ENCODE measurements at places on chromosomes 12 and 14. TPM values are rescaled to one million over a fixed set of nuclear protein-coding genes. Genes with fewer than 3 reads are reported as not detected.

The C3AR1 gene
- not detected for total RNA-seq

The PPP2R5C gene
- 99.8 TPM for total RNA-seq

The CCDC196 gene
- not detected for total RNA-seq

The PTPN6 gene
- 15.6 TPM for total RNA-seq

The NRIP2 gene
- 1.2 TPM for total RNA-seq

- H3K4me3 ChIP-seq = peak overlapping the region; percentile 86
- no peaks in the 10 kb centered on the region for H3K27me3 ChIP-seq
- H3K36me3 ChIP-seq = peaks cover 18% of the 10 kb centered on the region
- peak overlapping the region; percentile 98 for H3K27ac ChIP-seq
Measured at GRCh38 chr12:9646794-9647781, 22.4 kb upstream of the CLEC2D start.

DNA sequence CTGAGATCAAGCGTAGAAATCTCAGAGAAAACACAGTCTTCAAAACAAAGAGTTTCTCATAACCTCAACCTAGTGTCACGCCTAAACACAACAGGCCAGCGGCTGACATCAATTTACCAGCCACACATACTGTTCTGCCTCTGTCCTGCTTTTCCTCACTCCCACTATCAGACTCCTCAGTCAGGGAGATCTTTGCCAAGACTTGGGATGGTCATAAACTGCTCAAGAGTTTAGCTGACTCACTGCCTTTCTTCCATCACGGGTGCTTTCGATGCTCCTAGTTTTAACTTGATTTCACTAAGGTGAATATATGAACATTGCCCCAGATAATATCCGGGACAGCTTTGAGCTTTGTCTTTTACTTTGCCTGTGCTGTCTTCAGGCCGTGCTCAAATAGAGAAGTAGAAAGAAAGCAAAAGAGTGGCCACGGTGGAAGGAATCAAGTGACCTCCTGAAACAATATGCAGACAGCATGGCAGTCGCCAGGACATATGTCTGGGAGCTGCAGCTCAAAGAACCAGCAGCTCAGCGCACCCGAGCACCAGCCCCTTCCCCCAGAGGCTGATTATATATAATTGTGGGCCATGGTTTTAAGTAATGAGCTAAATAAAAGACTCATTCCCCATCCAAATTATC, 12.1 kb downstream of the MDM1 start:
- no peak overlapping the region for H3K27ac ChIP-seq
- H3K4me3 ChIP-seq = no peak overlapping the region
- no peaks in the 10 kb centered on the region for H3K27me3 ChIP-seq
- no peak for DNase-seq

The MIP gene
- not detected for total RNA-seq

- no peak overlapping the region for H3K27ac ChIP-seq
- H3K4me1 ChIP-seq = peaks cover 17% of the 10 kb centered on the region
Measured at GRCh38 chr14:101068313-101069227, 165.0 kb upstream of the RTL1 start.

- H3K4me1 ChIP-seq = peaks cover 27% of the 10 kb centered on the region
- no peak overlapping the region for H3K27ac ChIP-seq
- no peak for DNase-seq
- no peaks in the 10 kb centered on the region for H3K27me3 ChIP-seq
Measured at GRCh38 chr14:68343534-68344118, 449.2 kb downstream of the ZFP36L1 start.

The PLEKHD1 gene
- total RNA-seq = 0.48 TPM

- no peak for DNase-seq
- H3K4me3 ChIP-seq = no peak overlapping the region
- H3K36me3 ChIP-seq = no peaks in the 10 kb centered on the region
- H3K27ac ChIP-seq = no peak overlapping the region
- H3K4me1 ChIP-seq = no peaks in the 10 kb centered on the region
- H3K27me3 ChIP-seq = peaks cover 3% of the 10 kb centered on the region
Measured at GRCh38 chr12:30573145-30573544, 122.5 kb downstream of the IPO8 start.

DNA sequence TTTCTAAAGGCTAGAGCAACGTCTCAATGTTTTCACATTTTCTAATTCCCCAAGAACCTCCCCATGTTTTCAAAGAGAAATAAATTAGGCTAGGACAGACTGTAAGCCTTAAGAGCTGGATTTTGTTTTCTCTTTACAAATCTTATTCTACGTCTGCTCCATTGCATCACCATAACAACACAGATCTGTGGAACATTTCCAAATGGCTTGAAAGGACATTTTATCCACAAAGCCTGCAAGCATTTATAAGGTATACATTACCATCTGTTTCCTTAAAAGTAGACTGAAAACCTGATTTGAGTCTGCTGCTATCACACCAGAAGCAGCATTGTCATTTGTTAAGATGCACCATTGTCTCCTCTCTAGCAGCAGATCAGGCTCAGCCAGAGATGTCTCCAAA, 115.3 kb upstream of the PLEKHA5 start:
- no peaks in the 10 kb centered on the region for H3K36me3 ChIP-seq
- no peak for DNase-seq
- H3K4me1 ChIP-seq = no peaks in the 10 kb centered on the region
- no peak overlapping the region for H3K4me3 ChIP-seq
- no peak overlapping the region for H3K27ac ChIP-seq

DNA sequence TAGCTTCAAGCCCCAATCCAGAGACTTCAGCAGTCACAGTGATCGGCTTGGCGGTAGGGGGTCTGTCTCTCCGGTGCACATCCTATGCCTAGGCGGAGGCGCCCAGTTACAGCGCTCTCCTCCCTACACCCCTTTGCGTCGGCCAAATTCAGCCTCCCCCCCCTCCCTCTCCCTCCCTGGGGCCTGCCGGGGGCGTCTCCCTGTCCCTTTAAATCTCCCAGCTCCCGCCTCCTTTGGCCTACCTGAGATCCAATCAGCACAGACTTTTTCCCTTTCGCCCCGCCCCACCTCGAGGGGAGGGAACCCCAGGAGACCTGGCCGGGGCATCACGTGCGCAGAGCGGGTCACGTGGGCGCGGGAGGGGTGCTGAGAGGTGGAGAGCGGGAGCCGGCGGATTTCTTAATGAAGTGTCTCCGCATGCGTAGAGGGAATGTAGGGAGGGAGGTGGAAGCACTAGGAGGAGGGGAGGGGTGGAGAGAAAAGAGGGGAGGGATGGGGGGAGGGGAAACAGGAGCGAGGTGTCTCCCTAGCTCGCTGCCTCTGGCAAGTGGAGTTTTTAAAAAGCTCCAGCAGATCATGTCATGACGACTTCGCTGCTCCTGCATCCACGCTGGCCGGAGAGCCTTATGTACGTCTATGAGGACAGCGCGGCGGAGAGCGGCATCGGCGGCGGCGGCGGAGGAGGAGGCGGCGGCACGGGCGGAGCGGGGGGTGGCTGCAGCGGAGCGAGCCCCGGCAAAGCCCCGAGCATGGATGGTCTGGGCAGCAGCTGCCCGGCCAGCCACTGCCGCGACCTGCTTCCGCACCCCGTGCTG, at the start of gene HOXC13:
TSS of gene HOXC13 (plus strand) at position 506 of the 815 bp plus-strand sequence. CDS start at position 582, 76 bp downstream.
- H3K27me3 ChIP-seq = peaks cover 97% of the 10 kb centered on the region
- peaks cover 5% of the 10 kb centered on the region for H3K36me3 ChIP-seq
- no peak within 1 kb of the TSS for H3K27ac ChIP-seq
- peaks cover 8% of the 10 kb centered on the region for H3K4me1 ChIP-seq

DNA sequence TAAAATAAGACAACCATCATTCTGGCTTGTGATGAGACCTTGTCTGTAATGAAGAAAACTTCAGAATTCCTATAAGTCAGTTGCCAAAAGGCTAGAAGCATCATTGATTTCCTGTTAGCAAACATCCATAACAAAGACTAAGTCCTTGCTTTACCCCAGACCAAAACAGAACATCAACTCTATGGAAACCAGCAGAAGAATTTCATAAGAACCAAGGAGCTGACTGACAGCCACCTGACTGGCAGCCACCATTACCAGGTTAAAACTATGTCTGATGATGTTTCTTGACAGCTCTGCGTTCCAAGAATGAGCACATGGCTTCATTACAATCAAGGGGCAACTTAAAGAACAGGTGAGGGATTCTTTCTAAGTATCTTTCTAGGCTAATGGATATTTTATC, 29.3 kb downstream of the HECTD4 start:
- DNase-seq = no peak
- no peaks in the 10 kb centered on the region for H3K36me3 ChIP-seq
- H3K27ac ChIP-seq = peak overlapping the region; percentile 66
- no peak overlapping the region for H3K4me3 ChIP-seq

- no peaks in the 10 kb centered on the region for H3K36me3 ChIP-seq
- DNase-seq = no peak
- no peaks in the 10 kb centered on the region for H3K27me3 ChIP-seq
- H3K4me1 ChIP-seq = peaks cover 5% of the 10 kb centered on the region
Measured at GRCh38 chr12:85076688-85077430, 40.7 kb downstream of the LRRIQ1 start.

The CRACR2A gene
- 1.9 TPM for total RNA-seq

DNA sequence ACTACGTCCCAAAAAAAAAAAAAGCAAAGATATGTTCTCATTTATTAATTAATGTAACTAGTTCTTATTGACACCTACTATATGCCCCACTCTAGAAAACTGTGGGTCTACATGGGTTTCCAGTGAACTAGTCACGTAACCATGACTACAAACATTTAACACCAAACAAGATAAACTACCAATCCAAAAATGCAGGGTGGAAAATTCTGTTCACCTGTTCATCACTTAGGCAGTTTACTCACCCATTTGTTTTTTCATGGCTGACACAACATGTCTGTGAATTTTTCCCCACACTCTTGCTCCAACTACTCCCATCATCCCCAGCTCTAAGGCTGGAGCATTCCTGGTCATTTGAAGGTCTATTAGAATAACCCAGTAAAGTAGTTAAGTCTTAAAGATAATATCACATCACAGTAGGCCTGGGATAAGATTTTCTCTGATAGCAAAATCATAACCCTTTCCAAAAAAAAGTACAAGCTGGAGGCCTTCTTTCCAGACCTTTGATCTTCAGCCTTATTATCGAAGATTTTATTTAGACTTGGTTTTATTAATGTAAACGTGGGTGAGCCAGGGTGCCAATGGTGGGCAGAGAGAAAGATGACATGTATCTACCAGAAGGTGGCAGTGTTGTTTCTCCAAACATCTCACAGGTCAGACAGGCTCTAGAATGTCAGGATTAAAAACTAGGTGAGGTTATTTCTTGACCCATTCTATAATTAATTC, 61.6 kb upstream of the DAAM1 start:
- DNase-seq = no peak
- H3K4me3 ChIP-seq = no peak overlapping the region
- H3K27ac ChIP-seq = no peak overlapping the region
- H3K4me1 ChIP-seq = peaks cover 14% of the 10 kb centered on the region
- H3K27me3 ChIP-seq = no peaks in the 10 kb centered on the region
- no peaks in the 10 kb centered on the region for H3K36me3 ChIP-seq

GRCh38 chr14:55382483-55382882, 29.1 kb downstream of the ATG14 start:
- H3K4me1 ChIP-seq = no peaks in the 10 kb centered on the region
- H3K36me3 ChIP-seq = peaks cover 27% of the 10 kb centered on the region
- H3K27ac ChIP-seq = no peak overlapping the region

- H3K4me1 ChIP-seq = peaks cover 52% of the 10 kb centered on the region
- H3K36me3 ChIP-seq = peaks cover 11% of the 10 kb centered on the region
- peak within 1 kb of the TSS; percentile 93 for H3K4me3 ChIP-seq
- H3K27ac ChIP-seq = peak within 1 kb of the TSS; percentile 94
Measured at GRCh38 chr14:58637391-58638230, at the start of gene DACT1. DACT1 (plus strand) TSS chr14:58637962; CDS start chr14:58638203, 241 bp downstream.

GRCh38 chr14:73731111-73731510, 16.9 kb upstream of the PNMA1 start:
- no peak overlapping the region for H3K27ac ChIP-seq
- H3K4me3 ChIP-seq = no peak overlapping the region
- peaks cover 12% of the 10 kb centered on the region for H3K4me1 ChIP-seq
- H3K36me3 ChIP-seq = peaks cover 24% of the 10 kb centered on the region

- no peak overlapping the region for H3K27ac ChIP-seq
- peaks cover 77% of the 10 kb centered on the region for H3K36me3 ChIP-seq
- no peaks in the 10 kb centered on the region for H3K4me1 ChIP-seq
- no peaks in the 10 kb centered on the region for H3K27me3 ChIP-seq
Measured at GRCh38 chr12:12128670-12129069, 57.9 kb downstream of the BCL2L14 start.

DNA sequence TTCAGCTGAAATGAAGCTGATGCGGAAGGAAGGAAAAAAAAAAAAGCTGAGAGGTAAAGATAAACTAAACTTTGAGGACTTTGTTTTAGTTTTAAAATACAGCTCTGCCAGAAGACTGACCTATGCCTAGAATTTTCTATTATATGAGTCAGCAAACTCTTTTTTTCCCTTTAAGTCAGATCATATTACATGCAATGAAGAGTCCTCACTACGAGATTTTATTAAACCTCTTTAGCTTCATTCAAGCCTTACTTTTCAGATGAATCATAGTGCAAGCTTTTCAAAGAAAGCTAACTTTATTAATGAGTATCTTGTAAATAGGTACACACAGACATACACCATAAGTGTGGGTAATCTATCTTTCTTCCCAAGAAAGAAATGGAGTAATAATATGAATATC, 57.8 kb upstream of the FSCB start:
- H3K4me1 ChIP-seq = no peaks in the 10 kb centered on the region
- H3K4me3 ChIP-seq = no peak overlapping the region
- H3K27me3 ChIP-seq = no peaks in the 10 kb centered on the region

DNA sequence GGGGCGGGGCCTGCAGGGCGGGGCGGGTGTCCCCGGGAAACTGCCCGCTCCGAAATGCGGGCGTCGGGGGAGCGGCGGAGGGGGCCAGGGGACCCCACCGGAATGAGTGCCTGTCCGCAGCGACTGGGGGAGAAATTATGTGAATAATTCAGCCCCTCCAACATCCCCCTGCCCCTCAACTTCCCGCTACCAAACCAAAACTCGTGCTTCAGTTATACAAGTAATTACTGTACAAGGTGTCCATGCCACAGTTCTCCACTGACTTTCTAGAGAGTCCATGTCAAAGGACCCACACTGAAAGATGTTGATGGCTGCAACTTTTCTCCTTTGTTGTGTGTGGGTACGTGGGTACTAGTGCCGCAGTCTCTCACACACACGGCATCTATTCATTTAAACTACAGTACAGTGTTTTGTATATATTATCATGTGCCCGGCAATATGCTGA, 414 bp upstream of the CDK17 start:
- H3K27me3 ChIP-seq = no peaks in the 10 kb centered on the region
- H3K27ac ChIP-seq = peak overlapping the region; percentile 92
- DNase-seq = no peak
- peak overlapping the region; percentile 92 for H3K4me3 ChIP-seq
- no peaks in the 10 kb centered on the region for H3K36me3 ChIP-seq

DNA sequence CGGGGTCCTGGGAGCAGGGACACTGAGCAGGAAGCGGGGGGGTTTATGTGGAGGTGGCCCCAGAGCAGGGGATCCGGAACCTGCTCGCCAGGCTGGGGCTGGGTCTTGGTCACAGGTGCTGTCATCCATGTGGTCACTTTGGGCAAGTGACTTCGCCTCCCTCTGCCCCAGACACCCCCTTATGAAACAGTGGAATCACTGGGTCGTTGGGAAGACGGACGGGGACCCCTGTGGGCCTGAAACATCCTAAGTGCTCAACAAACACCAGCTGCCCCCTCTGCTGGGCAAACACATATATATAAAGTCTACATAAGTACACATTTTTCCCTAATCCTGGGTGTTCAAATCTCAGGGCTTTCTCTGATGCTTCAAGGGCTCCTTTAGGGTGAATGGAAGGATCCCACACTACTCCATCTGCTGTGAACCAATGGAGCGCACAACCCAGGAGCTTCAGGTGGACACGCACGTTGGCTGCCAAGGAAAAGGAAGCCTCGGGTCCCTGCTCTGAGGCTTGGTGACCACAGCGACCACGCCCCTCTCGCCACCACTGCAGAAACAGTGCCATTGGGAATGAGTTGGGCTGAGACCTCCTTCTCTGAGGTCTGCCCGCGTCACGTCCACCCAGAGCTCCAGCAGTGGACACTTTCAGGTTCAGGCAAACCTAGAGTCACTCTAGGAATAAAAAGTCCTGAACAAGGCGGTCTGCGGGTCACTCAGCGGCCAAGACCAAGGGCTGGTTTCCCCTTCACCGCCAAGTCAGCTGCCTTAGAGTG, 54.6 kb downstream of the CDC42BPB start:
- peaks cover 26% of the 10 kb centered on the region for H3K36me3 ChIP-seq
- no peak overlapping the region for H3K4me3 ChIP-seq
- H3K27me3 ChIP-seq = no peaks in the 10 kb centered on the region
- H3K27ac ChIP-seq = no peak overlapping the region
- H3K4me1 ChIP-seq = no peaks in the 10 kb centered on the region
